ENCODE measurements at places on chromosomes 6 and 20.

DNA sequence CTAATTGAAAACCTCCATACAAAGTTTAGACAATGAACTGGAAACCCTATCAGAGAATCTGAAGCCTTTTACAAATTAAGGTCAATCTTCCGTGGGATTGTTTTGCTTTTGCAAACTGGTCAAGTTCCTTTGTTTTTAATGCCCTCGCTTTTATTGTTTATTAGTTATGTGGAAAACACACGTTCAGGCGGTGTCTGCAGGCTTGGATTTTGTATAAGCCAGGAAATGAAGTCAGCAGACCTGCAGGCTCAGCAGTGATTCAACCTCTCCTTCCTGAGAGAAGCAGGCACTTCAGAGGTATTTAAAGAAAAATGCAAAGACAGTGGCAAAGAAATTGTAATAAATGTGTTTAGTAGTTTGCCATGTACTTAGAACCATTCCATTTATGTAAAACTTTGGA is 103.4 kb upstream of the PDE10A start:
- no peak for DNase-seq

GRCh38 chr20:59782986-59783640 is 150.3 kb downstream of the SYCP2 start:
- DNase-seq = peak; percentile 58

DNA sequence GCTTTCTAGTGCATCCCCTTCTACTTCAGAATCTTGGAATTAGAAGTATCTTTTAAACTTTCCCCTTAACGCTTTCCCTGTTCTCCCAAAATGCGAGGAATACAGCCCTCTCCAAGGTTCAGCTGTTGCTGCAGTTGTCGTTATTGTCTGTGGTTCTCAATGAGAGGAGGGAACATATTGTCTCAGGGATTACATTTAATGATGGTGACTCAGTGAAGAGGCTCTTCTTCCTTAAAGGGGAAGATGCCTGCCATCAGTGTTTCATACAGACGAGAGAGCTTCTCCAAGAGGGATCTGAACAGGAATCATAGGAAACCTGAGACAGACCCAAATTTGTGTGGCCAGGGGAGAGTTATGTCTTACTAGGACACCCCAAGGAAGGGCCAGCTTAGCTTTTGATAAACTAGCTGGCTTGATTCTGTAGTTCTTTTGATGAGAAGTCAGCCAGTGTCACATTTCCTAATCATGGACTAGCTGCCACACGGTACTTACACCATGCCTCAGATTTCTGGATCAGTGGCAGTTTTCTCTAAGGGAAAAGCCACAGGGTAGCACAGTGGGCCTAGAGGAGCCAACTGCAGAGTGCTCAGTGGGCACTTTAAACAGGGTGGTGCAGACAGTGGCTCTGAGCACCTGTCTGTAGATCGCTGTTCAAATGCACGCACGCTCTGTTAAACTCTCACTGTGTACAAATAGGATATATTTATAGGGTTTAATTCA is 59.7 kb upstream of the TMEM181 start:
- no peak for DNase-seq

DNA sequence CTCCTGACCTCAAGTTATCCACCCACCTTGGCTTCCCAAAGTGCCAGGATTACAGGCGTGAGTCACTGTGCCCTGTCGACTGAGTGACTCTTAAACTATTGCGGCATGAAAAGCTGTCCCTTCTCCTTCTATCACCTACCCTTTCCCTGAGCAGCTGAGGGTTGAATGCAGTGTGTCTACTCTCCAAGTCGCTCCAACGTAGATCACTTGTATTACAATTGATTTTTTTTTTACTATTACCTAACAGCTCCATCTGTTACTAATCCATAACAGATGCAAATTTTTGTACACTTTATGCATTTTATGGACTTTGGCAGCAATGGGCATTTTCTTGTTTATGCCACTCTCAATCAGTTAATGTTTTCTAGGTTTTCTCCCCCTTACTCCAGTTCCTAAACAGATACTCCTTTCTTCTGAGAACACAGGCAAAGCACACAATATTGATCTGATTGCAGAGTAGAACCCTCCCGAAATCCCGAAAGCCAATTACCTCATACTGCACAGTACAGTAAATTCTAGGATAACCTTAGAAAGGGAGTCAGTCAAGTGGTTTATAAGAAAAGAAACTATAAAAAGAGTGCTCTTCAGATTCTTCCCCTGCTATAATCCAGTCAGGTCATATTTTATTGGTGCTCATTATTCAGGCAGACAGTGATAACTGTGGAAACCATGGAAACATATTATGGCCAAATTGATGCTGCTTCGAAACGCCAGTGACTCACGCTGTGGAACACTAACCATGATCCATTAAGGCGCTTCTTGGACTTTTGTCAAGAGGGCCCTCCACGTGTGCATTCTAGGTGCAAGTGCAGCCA is 273.0 kb downstream of the ADGB start:
- DNase-seq = no peak
